Amniotic epithelial cell (primary cell): ENCODE measurements at places on chromosomes 7 and 10.
A peak's percentile ranks its signal among the peaks of the same experiment; 100 is the strongest.

DNA sequence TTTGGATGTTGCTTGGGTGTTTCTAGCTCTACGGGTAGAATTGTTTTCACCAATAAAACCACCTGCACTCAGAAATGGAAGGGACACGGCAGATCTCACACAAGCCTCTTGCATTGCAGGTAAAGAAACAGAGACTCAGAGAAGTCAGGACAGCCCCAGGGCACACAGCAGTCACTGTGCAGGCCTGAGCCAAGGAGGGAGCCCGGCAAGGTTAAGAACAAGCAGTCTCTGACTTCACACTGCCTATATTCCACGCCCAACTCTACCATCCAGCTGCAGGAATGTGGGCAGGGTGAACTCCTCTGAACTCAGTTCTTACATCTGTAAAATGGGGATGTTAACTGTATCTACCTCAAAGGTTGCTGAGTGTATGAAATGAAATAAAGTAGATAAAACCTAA lies 15.4 kb downstream of the CHST15 start:
- no peak for DNase-seq

DNA sequence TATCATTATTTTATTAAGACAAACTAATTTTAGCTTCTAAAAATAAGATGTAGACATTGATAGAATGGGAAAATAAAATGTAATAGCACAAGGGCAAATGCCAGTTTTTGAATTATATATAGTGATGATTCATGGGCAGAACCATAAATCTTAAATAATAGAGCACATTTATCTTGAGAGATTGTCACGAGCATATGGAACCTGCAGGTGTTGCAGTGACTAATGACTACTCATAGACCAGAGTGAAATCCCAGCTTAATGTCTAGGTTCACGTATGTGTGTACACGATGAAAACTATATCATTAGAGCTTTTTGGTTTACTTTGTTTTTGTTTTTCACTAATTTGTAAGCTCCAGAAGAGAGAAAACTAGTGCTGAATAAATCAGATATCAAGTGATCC lies 150.2 kb upstream of the CACNA2D1 start:
- no peak for DNase-seq

- DNase-seq = no peak
Observed at GRCh38 chr7:108044345-108044744, 41.4 kb upstream of the LAMB1 start.

GRCh38 chr10:102064868-102065560 lies at the start of gene HPS6:
TSS of gene HPS6 (plus strand) at chr10:102065349. CDS start at chr10:102065475, 126 bp downstream.
- DNase-seq = peak; percentile 88

DNA sequence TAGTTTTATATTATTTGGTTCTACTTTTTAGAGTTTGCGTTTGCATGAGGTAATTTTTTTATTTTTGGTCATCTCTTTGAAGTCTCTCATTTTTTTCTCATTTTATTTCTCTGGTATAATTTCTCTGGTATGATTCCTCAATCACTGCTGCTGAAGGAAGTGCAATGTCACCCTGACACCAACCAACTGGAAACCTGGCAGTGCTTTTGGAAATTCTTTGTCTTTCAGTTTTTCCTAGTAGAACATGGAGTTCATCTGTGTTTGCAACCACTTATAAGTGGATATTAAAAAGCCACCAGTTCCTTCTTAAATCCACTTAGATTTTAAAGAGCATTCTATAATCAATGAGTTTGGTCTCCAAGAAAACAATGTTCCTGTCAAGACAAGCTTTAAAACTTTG lies 291.8 kb downstream of the PRKG1 start:
- DNase-seq = no peak

GRCh38 chr7:37920305-37920848 lies at the start of gene EPDR1:
TSS of gene EPDR1 (plus strand) at chr7:37920640. CDS start at chr7:37920940, 300 bp downstream.
- DNase-seq = no peak

DNA sequence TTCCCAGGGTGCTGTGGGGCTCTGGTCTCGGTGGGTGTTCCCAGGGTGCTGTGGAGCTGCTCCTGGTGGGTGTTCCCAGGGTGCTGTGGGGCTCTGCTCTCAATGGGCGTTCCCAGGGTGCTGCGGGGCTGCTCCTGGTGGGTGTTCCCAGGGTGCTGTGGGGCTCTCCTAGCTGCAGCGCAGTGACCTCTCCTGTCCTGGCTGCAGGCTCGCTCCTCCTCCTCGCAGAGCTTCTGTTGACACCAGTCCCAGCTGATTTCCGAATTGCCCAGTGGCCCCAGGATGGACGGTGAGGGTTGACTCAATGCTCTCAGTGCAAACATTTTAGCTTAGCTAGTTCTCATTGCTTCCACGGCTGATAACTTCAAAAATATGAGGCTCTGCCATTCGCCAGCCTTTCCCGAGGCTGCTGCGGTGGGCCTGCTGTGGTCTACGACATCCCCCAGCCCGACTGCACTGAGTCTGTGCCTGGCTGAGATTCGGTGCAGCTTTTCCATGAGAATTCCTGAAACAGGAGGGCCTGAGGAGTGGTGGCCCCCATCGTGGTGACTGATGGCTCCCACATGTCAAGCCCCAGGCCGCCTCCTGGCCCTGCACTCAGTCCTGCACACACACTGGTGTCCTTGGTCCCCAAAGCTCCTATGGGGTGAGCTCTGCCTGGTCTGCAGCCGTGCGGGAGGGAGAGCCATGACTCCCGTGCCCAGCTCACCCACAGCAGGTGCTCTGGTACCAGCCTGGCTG lies 58.3 kb upstream of the NKX6-2 start:
- no peak for DNase-seq

GRCh38 chr10:71380841-71381240 lies 15.9 kb upstream of the CDH23 start:
- no peak for DNase-seq

- DNase-seq = peak; percentile 93
Observed at GRCh38 chr7:79781716-79782115, 328.2 kb upstream of the MAGI2 start.

DNA sequence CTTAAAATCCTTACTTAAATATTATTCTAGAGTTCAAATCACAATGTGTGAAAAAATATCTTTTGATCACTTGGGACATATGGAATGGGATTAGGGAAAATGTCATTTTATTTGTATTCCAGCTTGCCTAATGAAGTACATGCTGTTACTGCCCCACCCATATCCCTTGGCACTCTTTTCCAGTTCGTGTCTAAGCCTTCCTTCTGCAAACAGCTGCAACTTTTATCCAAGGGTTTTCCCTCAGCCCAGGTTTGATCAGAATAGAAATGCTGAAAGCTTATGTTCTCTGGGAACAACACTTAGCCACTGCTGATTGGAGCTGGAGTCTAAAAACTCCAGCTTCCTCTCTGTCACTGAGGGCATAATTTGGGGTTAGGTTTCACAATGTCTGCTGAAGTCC lies 214.1 kb upstream of the FAM3C start:
- DNase-seq = no peak

DNA sequence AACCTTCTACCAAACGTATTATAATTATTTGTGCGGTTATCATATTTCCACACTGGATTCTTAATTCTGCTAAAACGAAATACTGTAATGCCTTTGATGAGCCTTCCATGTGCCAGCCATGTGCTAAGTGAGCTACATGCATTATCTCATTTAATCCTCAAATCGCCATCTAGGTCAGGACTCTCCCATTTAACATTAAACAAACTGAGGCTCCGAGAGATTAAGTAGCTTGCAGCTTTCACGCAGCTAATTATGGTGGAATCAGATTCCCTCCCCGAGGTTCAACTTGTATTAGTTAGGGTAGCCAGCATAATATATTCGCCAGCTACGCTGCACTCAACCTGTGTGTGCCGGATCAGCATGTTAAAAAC lies 798 bp upstream of the TSPAN33 start:
- no peak for DNase-seq

DNA sequence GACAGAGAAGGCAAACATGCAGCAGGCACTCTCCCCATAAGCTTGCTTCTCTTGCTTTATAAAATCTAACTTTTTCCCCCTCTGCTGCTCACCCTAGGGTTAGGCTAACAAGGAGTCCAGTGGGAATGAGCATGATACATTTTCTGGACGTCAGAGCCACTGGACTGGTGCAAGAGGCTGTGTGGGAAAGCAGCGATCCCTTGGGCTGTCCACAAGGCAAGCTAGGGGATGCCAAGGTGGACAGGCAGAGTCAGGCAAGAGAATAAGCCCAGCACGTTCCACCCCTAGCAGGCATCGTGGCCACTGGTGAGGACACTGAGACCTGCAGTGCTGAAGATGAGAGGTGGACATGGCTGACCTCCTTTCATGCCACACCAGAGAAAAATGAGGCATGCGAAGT lies 290.9 kb upstream of the ZMIZ1 start:
- DNase-seq = no peak

DNA sequence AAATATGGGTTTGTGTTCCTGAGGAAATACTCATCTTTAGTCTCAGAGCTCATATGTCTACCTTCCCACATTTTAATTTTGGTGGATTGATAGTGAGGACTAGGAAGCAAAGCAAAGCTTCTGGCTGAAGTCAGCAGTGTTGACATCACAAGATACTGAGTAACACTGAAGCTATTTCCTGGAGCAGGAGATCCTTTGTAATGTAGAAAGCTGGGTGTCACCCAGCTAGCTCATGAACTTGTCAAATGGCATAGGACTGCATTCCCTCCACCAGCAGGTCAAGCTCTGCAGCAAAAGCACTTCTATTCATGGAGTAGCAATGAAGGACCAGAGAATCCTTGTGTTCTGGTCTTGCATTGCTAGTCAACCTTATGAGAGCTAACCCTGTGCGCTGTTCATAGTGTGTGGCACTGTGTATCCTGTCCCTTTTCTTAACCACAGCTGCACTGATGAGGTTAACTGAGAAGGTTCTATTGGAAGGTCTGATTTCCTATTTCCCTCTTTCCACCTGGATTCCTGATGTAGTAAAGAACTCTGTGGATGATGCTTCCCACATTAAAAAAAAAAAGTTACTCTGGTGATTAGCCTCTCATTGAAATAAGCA lies 94.8 kb upstream of the ZNF804B start:
- no peak for DNase-seq

DNA sequence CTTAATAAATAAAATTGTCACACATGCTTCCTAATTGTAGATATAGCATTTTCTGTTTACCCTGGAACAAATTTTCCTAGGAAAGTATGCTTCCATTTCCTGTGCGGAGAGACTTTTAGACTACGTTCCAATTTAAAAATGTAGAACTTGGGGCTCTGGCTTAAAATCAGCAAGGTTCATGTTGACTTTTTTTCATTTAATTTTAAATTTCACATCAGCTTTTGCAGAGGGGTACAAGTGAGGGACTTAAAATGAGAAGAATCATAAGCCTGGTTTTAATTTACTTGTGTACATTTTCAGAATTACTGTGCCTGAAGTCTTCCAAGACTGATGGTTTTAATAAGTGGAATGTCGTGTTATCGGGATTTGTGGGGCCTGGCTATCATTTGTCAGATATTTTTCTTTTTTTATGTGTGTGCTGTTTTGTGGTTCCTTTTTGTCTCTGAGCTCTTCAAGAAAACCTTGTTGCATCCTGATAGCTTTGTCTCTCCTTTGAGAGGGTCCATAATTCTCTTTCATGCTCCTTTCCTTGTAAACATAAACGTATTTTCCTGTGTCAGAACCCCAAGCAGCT lies 8.8 kb upstream of the ATRNL1 start:
- no peak for DNase-seq

- peak; percentile 89 for DNase-seq
Observed at GRCh38 chr7:128217030-128217805, 23.9 kb upstream of the LEP start.
